ENCODE measurements at places on chromosomes 3 and 15. TPM values are rescaled to one million over a fixed set of nuclear protein-coding genes. Genes with fewer than 3 reads are reported as not detected.

The ESYT3 gene
- total RNA-seq: 0.05 TPM

The ZPLD1 gene
- total RNA-seq: not detected

The UBXN7 gene
- total RNA-seq: 5.9 TPM

The CLDN18 gene
- total RNA-seq: not detected

The C3orf33 gene
- 2.0 TPM for total RNA-seq

The IQCF5 gene
- not detected for total RNA-seq

The NUP210 gene
- 0.33 TPM for total RNA-seq

The STXBP5L gene
- not detected for total RNA-seq

The UTS2B gene
- total RNA-seq: 0.53 TPM

The GPR176 gene
- total RNA-seq: 43.2 TPM

The TBCCD1 gene
- total RNA-seq: 14.5 TPM

The SLC24A5 gene
- total RNA-seq: not detected

The FANCD2OS gene
- total RNA-seq: not detected

The SUCNR1 gene
- total RNA-seq: not detected

The SERINC4 gene
- 0.05 TPM for total RNA-seq

The GABRG3 gene
- total RNA-seq: not detected

The NECTIN3 gene
- total RNA-seq: 21.5 TPM

The CDHR4 gene
- total RNA-seq: not detected

The CASR gene
- not detected for total RNA-seq

The SELENOK gene
- 59.8 TPM for total RNA-seq

The IL12A gene
- 2.3 TPM for total RNA-seq

The C15orf61 gene
- 4.5 TPM for total RNA-seq

The PLSCR4 gene
- total RNA-seq: 43.8 TPM

The ITIH1 gene
- total RNA-seq: not detected

The HACL1 gene
- 17.9 TPM for total RNA-seq

The GRK7 gene
- not detected for total RNA-seq

The KBTBD8 gene
- 4.0 TPM for total RNA-seq

The MYO9A gene
- 13.4 TPM for total RNA-seq

The CPA3 gene
- 2.3 TPM for total RNA-seq

The POTEB2 gene
- not detected for total RNA-seq

The DPP8 gene
- total RNA-seq: 28.5 TPM

The LSAMP gene
- not detected for total RNA-seq
